EH (cell line): ENCODE measurements at places on chromosomes 7 and 10.

GRCh38 chr7:131268906-131269305, 58.8 kb upstream of the MKLN1 start:
- DNase-seq, result no peak

- DNase-seq, result no peak
These were observed 189.6 kb upstream of the NRP1 start for GRCh38 chr10:33524041-33524440.

DNA sequence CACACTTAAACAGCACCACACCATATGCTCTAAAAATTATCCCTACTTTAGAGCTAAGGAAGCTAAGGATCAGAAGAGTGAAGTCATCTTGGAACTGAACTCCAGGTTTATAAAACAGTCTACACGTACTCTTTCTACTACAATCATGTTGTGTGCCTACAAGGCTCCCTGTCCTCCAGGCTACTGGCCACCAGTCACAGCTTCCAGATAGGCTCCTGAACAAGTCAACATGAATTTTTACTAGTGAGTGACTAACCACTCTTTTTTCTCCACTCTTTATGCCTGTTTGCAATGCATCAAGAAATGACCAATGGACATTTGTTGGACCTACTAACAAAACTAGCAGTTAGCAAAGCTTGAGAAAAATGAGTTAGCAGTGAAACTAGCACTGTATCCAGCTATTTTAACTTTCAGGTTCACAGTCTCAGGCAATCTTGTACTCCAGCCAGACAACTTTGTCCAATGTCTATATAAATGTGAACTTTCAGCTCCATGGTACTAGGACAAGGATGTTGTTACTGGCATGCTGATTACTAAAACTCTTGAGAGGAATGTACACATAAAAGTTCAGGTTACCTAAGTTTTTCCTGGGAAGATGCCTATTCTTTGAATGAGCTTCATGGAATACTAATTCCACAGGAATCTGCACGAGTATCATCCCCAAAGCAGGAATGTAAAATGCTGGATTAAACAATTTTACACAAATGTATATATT, 180.0 kb downstream of the BTAF1 start:
- DNase-seq, result peak; percentile 52

GRCh38 chr10:100554902-100555301, 19.2 kb downstream of the HIF1AN start:
- DNase-seq, result no peak

GRCh38 chr10:112282086-112282485, 1.1 kb upstream of the TECTB start:
- DNase-seq, result peak; percentile 53

DNA sequence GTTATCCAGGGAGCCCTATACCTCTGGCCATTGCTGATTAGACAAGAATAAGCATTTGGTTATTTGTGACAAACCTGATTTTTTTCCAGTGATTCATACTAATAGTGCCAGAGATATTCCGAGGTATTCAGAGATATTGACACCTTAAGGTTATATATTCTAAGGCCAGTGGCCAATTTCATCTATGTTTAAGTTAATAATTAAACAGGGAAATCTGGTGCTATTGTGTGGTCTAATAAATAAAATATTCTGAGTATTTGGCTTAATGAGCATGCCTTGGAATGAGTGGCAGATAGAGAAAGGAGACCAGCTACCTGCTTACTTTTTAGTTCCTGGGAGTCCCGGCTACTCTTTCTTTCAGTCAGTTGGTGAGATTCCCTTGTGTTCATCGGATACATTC, 38.6 kb upstream of the MEOX2 start:
- DNase-seq, result no peak

- DNase-seq, result no peak
These were observed 12.9 kb upstream of the BMS1 start for GRCh38 chr10:42769673-42770072.

DNA sequence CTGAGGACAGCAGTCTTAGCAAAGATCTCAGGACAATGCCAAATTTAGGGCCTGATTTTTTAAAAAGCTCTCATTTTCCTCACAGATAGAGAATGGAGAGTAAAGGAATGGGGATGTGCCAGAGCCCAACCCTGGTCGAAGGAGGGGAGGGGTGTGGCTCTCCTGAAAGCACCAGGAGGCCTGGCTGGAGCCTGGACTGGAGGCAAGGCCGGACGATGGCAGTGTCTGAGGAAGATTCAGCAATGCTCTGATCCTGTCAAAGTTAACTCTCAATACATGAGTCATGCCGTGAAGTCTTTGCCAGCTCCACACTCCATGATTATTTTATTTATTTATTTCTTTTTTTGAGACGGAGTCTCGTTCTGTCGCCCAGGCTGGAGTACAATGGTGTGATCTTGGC, 108.3 kb downstream of the UPF2 start:
- DNase-seq, result peak; percentile 3
